Muscle of arm (tissue), 14 donors: ENCODE measurements at places on chromosomes 6 and 20.
A peak's percentile ranks its signal among the peaks of the same experiment; 100 is the strongest.

GRCh38 chr6:86016567-86016966 is 373.9 kb upstream of the SYNCRIP start:
- no peak for DNase-seq

- DNase-seq, result no peak
Observed at GRCh38 chr20:44231193-44231592, 15.9 kb upstream of the GDAP1L1 start.

DNA sequence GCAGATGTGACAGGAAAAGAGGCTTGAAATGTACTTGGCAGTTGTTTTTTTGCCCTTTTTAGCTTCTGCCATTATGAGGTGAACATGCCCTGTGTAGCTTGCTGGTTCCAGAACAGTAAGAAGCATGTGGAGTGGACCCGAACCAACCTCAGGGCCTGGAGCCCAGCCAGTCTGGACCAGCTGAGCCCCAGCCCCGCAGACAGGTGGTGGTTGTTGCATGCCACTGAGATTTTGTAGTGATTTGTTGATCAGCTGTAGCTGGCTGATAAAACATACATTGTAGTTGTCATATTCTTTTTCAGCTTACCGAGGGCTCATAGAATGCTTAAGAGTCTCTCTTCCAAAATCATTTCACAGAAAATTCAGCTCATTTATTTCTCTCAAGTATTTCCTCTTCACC is 182.2 kb downstream of the FARS2 start:
- DNase-seq, result peak; percentile 7

DNA sequence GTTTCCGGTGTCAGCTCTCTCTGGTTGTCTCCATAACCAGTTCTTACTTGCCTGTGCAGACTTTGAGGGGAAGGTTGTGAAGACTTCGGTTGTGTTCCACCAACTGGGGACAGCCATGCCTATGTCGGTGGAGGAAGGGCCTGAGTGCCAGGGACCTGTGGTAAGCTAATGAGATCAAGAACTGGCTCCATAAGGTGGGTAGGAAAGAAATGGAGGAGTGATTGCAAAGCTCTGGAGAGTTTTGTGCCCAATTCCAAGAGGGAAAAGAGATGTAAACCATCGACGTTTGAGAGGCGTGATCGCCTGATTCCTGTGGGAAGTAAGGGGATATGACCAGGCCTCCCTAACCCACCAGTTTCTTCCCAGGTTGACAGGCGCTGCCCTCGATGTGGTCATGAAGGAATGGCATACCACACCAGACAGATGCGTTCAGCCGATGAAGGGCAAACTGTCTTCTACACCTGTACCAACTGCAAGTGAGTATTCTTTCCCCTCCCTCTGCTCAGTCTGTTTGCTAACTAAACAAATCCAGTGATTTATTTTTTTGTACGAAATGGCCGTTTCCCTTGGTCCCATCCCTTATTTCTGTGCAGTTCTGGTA is 893 bp downstream of the POLR1H start:
- DNase-seq, result no peak

DNA sequence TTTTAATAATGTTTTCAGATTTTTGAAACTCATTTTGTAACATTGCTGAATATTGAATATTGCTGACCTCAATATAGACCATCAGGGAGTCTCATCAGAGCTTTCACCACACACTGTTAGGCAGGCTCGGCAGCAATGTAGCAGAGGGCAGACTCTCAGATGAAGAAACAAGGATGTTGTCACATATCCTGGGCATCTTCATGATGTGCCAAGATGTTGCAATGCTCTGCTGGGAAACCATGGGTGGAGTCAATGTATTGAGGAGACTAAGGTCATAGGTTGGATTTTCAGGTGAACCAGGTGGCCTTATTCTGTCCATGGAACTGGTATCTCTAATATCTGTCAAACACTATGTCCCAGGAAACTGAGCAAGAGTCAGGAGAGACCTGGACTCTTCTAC is 27.3 kb downstream of the NR2E1 start:
- DNase-seq, result no peak

GRCh38 chr20:42483730-42484303 is 705.9 kb downstream of the PTPRT start:
- no peak for DNase-seq
